ENCODE measurements at places on chromosomes 1 and 21.
A peak's percentile ranks its signal among the peaks of the same experiment; 100 is the strongest.

DNA sequence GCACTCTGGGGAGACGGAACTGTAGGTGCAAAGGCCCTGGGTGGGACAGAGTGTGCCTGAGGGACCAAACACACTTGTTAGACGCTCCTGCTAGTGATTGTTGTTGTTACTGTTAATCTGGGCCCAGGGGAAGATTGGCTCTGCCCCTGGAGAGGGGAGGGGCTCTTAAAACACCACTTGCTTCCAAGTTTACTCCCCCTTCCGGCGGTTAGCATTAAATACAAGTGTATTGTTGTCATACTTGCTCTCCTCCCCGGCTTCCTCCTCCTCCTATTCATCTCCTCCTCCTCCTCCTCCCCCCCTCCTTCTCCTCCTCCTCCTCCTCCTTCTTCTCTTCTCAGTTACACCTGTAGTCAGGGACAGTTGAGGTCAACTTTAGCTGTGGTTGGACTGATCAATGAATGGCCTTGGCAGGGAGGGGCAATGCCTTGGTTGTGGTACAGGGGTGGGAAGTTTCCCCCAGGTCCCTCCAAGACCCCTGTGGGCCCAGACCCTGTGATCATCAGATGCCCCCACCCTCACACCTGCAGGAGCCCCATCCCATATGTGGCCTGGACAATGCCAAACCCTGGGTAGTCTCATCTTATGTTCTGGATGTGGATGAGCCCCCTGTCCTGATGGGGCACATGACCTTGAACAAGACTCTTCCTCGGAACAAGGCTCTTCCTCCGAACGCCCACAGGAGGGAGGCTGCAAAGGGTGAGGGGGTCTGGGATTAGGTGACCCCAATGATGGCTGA is 217.3 kb downstream of the PTPRU start:
- no peak for DNase-seq

DNA sequence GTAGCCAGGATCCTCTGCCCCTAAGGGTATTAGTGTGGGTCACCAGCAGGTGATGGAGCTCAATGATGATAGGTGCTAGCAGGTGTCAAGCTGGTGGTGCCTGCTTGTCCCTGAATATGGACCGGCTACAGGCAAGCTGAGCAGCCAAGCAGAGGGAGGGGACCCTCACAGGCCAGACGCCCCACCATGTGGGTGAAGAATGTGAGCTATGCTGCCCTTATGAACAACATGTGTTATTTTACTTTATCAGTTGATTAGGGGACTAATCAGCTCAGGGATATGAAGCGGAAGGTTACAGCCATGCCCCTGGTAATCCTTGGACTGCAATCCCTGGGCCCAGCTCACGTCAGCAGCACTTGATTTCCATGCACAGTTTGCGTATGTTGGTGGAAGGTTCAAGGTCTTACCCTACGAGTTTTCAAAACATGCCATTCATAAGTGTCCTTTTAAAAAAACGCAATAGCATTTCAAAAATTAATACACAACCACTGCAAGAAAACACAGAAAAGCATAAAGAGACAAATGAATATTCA is 106.0 kb downstream of the CDC7 start:
- DNase-seq: no peak

DNA sequence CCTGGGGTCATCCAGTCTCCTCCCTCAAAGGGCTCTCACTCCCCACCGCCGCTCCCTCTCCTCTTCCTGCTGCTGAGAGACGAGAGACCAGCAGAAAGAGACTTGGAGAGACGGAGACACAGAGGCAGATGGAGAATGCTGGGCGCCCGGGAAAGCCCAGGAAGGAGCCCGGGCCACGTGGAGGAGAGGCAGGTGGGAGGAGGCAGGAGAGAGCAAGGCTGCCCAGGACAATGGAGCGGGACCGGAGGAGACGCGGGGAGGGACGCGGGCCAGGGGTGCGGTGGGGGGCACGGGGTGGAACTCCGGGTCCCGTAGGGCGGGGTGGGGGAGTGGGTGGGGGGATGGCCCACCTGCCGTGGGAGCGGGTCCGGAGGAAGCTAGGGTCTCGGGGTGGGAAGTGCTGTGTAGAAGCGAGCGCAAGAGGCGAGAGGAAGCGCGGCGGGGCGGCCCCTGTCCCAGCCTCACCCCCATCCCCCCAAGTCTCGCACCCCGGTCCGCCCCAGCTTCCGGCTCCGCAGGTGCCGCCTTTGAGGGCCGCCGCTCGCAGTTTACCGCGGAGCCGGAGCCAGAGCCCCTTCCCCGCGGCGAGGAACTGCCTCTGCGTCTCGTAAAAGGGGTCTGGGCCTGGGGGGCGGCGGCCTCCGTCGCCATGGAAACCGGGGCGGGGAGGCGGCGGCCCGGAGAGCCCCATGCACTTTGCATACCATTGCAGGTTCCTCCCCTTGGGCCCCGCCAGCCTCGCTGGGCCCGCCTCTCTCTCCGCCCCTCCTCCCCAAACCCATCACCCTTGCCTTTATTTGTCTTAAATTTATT is 11.7 kb upstream of the EPHA2 start:
- DNase-seq: peak; percentile 33

- no peak for DNase-seq
Observed at GRCh38 chr21:35020902-35021301, 28.2 kb downstream of the RUNX1 start.

DNA sequence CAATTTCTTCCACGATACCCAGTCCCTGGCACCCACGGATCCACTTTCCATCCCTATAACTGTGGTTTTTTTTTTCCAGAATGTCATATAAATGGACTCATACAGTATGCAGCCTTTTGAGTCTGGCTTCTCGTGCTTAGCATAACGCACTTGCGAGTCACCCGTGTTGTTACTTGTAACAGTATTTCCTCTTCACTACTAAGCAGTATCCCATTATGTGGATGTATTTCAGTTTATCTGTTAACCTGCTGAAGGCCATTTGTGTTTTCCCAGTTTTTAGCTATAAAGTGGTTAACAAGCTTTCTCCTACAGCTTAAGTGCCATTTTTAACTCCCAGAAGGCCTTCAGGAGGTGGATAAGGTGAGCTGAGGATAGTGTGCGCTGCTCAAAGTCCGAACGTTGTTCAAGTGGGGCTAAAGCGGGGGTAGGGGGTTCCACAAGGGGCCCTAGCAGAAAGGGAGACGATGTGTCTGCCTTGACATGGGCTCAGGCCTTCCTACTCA is 829 bp downstream of the ADAR start:
- no peak for DNase-seq
